Keratinocyte (primary cell): ENCODE measurements at places on chromosomes 2 and 18. TPM values are rescaled to one million over a fixed set of nuclear protein-coding genes. Genes with fewer than 3 reads are reported as not detected.

DNA sequence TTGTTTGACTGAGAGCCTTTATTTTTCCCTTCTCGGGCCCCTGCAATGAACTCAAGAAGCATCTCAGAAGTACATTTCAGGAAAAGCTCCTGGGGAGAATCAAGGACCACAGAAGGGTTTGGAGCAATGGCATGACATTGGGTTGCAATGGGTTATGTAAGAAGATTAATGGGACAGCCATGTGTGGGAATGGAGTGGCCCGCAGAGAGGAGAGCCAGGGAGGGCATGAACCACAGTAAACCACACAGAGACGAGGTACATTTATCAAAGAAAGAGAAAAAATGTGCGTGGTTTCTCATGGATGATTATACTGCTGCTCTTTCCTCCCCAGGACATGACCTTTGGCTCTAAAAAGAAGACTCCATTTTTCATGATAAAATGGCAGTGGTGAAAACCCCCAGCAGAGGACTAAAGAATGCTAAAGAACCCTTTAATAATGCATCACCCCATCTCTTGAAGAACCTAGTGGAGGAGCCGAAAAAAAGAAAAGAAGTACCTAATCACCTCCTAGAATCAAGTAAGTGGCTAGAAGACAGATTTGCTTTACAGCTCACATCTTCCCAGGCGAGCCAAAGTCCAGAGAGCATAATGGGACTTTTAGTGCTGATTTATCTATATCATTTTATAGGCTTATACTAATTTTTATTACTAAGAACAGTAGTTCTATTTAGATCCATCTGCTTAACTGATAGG is 1.7 kb downstream of the CFAP221 start:
- no peak overlapping the region for H3K4me3 ChIP-seq
- no peaks in the 10 kb centered on the region for H3K36me3 ChIP-seq
- no peak for DNase-seq
- H3K27ac ChIP-seq, result no peak overlapping the region

DNA sequence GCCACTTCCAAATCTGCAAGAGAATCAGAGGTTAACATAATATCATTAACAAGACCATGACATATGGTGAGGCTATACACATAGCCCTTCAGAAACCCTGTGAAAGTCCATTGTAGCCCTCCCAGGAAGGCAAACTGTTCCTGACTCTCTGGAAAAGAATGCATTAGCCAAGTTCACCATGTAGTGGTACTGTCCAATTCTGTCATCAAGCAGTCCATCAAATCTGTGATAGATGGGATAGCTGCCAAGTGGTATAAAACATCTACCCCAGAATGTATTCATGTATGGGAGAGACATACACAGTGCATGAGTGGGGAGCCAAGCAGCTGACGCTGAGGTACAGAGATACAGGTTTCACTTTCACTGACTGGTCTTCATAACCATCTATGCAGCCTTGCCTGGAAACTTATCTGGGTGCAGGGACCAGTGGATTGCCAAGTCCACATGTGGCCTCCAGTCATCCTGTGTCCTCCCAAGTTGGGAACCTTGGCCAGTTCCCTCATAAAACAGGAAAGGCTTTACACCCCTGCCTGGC is 281.1 kb downstream of the MBD2 start:
- no peaks in the 10 kb centered on the region for H3K36me3 ChIP-seq
- peaks cover 11% of the 10 kb centered on the region for H3K4me1 ChIP-seq
- no peak overlapping the region for H3K27ac ChIP-seq
- H3K4me3 ChIP-seq, result no peak overlapping the region
- no peak for DNase-seq
- no peaks in the 10 kb centered on the region for H3K27me3 ChIP-seq

DNA sequence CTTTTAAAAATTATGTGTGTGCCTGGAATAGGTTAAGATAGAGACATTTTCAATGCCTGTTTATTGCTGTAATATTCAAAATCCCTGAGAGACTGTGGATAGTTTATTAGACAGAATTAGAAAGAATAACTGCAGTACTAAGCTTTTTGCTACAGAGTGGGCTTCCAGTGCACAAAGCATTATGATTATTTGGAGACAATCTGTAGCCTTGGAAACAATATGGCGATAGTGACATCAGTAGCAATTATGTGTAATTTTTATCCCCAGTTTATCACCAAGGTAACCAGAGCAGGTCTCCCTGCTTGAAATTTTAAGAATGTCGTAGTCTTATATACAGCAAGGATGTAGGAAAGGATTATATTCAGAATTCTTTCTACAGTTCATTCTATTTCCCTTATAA is 100.0 kb downstream of the MYO3B start:
- H3K27me3 ChIP-seq, result peaks cover 4% of the 10 kb centered on the region
- H3K4me1 ChIP-seq, result no peaks in the 10 kb centered on the region
- H3K36me3 ChIP-seq, result no peaks in the 10 kb centered on the region
- H3K27ac ChIP-seq, result no peak overlapping the region
- no peak overlapping the region for H3K4me3 ChIP-seq

- no peak overlapping the region for H3K27ac ChIP-seq
- H3K4me1 ChIP-seq, result no peaks in the 10 kb centered on the region
- no peaks in the 10 kb centered on the region for H3K27me3 ChIP-seq
Measured at GRCh38 chr18:57660961-57661360, 39.3 kb upstream of the NARS1 start.

DNA sequence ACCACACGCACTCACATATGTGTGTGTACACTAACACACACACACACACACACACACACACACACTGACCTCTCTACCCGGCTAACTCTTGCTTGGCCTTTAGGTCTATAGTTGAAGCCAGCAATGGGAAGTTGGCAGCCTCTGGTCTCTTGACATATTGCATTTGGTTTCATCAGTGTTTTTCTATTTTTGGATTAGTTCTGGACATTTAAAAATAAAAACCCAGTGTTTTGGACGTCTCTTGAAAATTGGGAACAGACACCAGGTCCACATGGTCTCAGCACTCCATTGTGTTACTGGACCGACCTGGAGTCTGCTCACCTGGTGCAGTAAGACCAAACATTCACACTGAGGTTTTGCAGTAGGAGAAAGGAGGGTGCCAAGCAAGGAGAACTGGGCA is 50.4 kb upstream of the AFF3 start:
- DNase-seq, result no peak
- no peaks in the 10 kb centered on the region for H3K27me3 ChIP-seq
- no peak overlapping the region for H3K4me3 ChIP-seq
- no peak overlapping the region for H3K27ac ChIP-seq
- no peaks in the 10 kb centered on the region for H3K36me3 ChIP-seq

DNA sequence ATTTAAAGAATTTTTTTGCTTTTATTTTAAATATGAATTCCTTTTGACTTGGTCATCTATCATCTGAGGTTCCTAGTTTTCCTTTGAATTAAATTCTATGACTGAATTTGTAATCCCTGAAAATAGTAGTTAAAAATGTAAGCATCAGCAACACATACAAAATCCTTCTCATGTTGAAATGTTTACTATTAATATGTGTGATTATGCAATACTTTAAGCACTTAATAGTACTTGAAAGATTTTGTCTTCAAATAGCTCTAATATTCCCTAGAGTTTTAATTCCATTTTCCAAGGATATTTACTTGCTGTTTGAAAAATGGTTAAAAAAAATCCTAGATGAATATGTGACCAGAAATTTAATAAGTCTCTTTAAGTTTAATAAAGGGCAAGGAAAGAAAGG is 26.6 kb upstream of the SPATS2L start:
- no peaks in the 10 kb centered on the region for H3K36me3 ChIP-seq
- H3K4me1 ChIP-seq, result peaks cover 24% of the 10 kb centered on the region
- H3K27me3 ChIP-seq, result no peaks in the 10 kb centered on the region
- no peak overlapping the region for H3K4me3 ChIP-seq
- no peak overlapping the region for H3K27ac ChIP-seq

- no peak overlapping the region for H3K27ac ChIP-seq
- H3K27me3 ChIP-seq, result no peaks in the 10 kb centered on the region
- no peak overlapping the region for H3K4me3 ChIP-seq
- no peak for DNase-seq
- H3K36me3 ChIP-seq, result no peaks in the 10 kb centered on the region
- H3K4me1 ChIP-seq, result no peaks in the 10 kb centered on the region
Measured at GRCh38 chr2:169193618-169194017, 124.3 kb downstream of the DHRS9 start.

DNA sequence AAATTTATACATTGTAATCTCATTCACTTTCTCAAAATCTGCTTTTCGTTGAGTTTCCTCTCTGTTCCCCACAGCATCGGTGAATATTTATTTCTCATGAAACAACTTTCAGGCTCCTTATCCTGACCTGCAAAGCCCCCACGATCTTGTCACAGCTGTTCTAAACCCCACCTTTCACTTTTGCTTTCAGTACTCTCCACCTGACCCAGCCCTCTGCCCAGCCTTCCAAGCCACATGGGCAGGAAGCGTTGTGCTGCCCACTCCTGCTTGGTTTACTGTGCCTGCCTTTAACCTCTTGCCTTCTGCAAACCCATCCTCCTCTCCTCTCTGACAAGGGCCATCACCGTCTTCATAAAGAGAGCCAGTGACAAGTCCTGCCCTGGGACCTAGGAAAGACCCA is 262.5 kb downstream of the GALR1 start:
- no peak overlapping the region for H3K27ac ChIP-seq
- no peaks in the 10 kb centered on the region for H3K36me3 ChIP-seq
- no peak overlapping the region for H3K4me3 ChIP-seq
- H3K4me1 ChIP-seq, result no peaks in the 10 kb centered on the region

- DNase-seq, result no peak
- peaks cover 15% of the 10 kb centered on the region for H3K4me1 ChIP-seq
- H3K4me3 ChIP-seq, result peak within 1 kb of the TSS; percentile 92
- H3K27ac ChIP-seq, result peak within 1 kb of the TSS; percentile 69
- H3K36me3 ChIP-seq, result no peaks in the 10 kb centered on the region
- H3K27me3 ChIP-seq, result peaks cover 5% of the 10 kb centered on the region
Measured at GRCh38 chr2:238203094-238203972, at the start of gene ILKAP. TSS of gene ILKAP (minus strand) at chr2:238203695. CDS start at chr2:238203553, 142 bp downstream.

DNA sequence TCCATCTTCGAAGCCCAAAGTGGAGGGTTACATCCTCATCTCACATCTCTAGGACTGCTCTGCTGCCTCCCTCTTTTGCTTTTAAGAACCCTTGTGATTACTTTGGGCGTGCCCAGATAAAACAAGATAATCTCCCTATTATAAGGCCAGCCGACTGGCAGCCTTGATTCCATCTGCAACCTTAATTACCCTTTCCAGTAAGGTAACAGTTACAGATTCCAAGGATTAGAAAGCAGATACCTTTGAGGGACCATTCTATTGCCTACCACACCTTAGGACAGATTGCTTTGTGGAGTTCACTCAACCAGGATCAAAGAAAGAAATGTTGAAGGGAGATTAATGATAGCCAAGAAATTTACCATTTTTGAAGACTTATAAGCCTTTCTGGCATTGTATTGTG is 250.8 kb upstream of the ACVR2A start:
- H3K4me1 ChIP-seq, result no peaks in the 10 kb centered on the region
- H3K27me3 ChIP-seq, result no peaks in the 10 kb centered on the region
- H3K27ac ChIP-seq, result no peak overlapping the region
- no peak overlapping the region for H3K4me3 ChIP-seq

DNA sequence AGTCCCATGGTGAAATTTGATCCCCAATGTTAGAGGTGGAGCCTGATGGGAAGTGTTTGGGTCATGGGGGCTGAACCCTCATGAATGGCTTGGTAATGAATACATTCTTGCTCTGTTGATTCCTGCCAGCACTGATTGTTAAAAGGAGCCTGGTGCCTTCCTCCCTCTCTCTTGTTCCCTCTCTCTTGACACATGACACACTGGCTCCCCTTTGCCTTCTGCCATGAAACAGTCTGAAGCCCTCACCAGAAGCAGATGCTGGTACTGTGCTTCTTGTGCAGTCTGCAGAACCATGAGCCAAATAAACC is 30.6 kb upstream of the EPC2 start:
- no peaks in the 10 kb centered on the region for H3K27me3 ChIP-seq
- H3K4me3 ChIP-seq, result no peak overlapping the region
- peaks cover 20% of the 10 kb centered on the region for H3K4me1 ChIP-seq
- peak overlapping the region; percentile 58 for H3K27ac ChIP-seq

DNA sequence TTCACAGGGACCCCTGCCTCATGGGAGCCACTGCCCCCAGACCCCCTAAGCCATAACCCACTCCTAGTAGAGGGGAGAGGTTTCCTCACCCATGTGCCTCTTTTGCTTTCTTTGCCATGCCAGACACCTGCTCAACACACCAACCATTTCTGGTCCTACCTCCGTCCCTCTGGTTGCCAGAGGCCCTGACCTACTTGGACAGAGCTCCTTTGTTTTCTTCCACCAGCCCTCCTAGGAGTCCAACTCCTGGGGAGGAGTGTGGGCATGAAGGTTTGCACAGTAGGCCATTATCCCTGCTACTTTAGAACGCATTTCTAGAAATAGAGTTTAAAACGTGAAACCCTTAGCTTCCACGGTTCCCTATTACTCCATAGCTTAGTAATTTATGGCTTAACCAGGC is 76.6 kb upstream of the FAM237A start:
- H3K4me3 ChIP-seq, result no peak overlapping the region
- no peaks in the 10 kb centered on the region for H3K4me1 ChIP-seq
- H3K27ac ChIP-seq, result no peak overlapping the region
- no peaks in the 10 kb centered on the region for H3K36me3 ChIP-seq
- no peak for DNase-seq
- no peaks in the 10 kb centered on the region for H3K27me3 ChIP-seq

DNA sequence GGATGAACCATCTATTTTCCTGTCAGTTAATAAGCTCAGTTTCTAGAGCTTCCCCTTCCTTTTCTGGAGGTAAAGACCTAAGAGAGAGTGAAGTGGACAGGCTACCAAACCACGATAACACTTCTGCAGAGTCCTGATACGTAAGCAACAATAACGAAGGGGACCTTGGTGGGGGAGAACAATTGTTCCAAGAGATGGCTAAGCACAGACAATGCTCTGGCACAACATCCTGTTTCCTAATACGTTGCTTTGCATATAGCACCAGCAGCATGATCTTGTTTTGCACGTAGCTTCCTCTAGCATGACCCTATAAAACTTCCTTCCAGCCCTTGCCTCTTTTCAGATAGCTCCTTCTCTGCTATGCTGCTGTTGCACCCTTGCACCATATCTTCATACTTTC is 247.3 kb downstream of the RAD51AP2 start:
- H3K27ac ChIP-seq, result no peak overlapping the region
- DNase-seq, result no peak
- no peaks in the 10 kb centered on the region for H3K27me3 ChIP-seq
- no peaks in the 10 kb centered on the region for H3K36me3 ChIP-seq

GRCh38 chr18:75162978-75163377 is 46.0 kb downstream of the PTGR3 start:
- DNase-seq, result no peak
- no peak overlapping the region for H3K4me3 ChIP-seq
- H3K27me3 ChIP-seq, result peaks cover 5% of the 10 kb centered on the region
- no peak overlapping the region for H3K27ac ChIP-seq
- no peaks in the 10 kb centered on the region for H3K36me3 ChIP-seq
- no peaks in the 10 kb centered on the region for H3K4me1 ChIP-seq

- DNase-seq, result no peak
- H3K27ac ChIP-seq, result no peak overlapping the region
- H3K4me3 ChIP-seq, result no peak overlapping the region
- no peaks in the 10 kb centered on the region for H3K36me3 ChIP-seq
- H3K4me1 ChIP-seq, result no peaks in the 10 kb centered on the region
- no peaks in the 10 kb centered on the region for H3K27me3 ChIP-seq
Measured at GRCh38 chr18:4241090-4241617, 214.0 kb downstream of the DLGAP1 start.

- DNase-seq, result no peak
- H3K36me3 ChIP-seq, result no peaks in the 10 kb centered on the region
- no peaks in the 10 kb centered on the region for H3K4me1 ChIP-seq
- no peaks in the 10 kb centered on the region for H3K27me3 ChIP-seq
- no peak overlapping the region for H3K27ac ChIP-seq
Measured at GRCh38 chr2:186868344-186868743, 19.4 kb upstream of the ZSWIM2 start.

SCN2A gene
- polyA plus RNA-seq, result 0.27 to 1.0 TPM (median 0.91 TPM) in 3 replicates

IL1B gene
- 221 to 291 TPM (median 232 TPM) in 3 replicates for polyA plus RNA-seq

DNAH7 gene
- 0.17 to 0.28 TPM (median 0.17 TPM) in 3 replicates for polyA plus RNA-seq

LYG1 gene
- 0.53 to 1.4 TPM (median 1.1 TPM) in 3 replicates for polyA plus RNA-seq

RESP18 gene
- polyA plus RNA-seq, result not detected in 3 replicates

KCNIP3 gene
- polyA plus RNA-seq, result 0.66 to 2.1 TPM (median 1.5 TPM) in 3 replicates

FZD7 gene
- polyA plus RNA-seq, result 1.3 to 2.4 TPM (median 1.4 TPM) in 3 replicates

MYO5B gene
- polyA plus RNA-seq, result 6.5 to 7.7 TPM (median 6.8 TPM) in 3 replicates

TUBA4B gene
- 0.08 TPM in 1 of 3 replicates, not detected in the others for polyA plus RNA-seq

CKAP2L gene
- polyA plus RNA-seq, result 1.2 to 10.9 TPM (median 9.3 TPM) in 3 replicates
